ENCODE measurements at places on chromosomes 11 and 22.

DNA sequence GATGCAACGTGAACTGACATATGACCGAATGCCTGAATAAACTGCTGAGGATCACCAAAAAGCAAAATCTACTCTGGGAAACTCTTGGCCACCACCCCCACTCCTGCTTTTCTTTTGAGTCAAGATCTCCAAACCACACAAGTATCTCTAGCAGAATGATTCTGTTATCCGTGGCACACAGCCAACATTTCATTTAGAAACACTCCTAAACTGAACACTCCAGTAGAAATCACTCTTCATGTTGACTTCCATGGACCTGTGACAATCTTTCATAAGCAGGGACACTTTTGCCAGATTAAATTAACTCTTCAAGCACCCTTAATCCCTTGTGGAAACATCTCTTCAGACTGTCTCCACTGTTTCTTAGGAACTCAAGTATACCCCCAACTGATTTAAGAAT lies 44.4 kb downstream of the VSIG10L2 start:
- peak; percentile 32 for DNase-seq

DNA sequence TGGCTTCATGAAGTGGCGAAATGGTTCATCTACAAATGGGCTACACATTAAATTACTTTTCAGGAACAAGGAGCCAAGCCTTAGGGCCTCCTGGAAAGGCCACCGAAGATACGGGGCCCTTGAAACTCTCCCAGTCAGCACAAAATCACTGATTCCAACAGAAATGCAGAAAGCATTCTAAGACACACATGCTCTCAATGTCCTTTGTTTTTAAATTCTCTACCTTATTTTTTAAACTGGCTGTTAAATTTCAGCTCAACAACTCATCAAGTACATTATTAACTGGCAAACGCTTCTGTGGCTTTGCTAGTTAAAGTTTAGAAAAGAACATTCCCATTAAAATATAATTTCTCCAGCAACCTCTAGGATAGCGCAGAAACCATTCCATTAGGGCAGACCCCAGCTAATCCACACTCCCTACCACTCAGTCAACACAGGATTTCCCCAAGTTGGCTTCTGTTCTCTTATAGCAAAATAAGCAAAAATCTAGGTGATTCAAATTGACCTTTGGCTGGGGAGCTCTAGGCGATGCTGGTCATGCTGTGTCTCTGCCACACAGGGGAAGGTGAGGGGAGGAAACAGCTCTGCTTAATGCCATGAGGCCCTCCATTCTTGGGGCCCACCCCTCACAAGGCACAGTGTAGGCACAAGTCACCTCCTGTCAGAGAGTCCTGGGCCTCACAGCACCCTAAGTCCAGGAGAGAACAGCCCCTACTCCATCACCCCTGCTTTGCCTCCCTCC lies 47.1 kb downstream of the PLEKHA7 start:
- no peak for DNase-seq

DNA sequence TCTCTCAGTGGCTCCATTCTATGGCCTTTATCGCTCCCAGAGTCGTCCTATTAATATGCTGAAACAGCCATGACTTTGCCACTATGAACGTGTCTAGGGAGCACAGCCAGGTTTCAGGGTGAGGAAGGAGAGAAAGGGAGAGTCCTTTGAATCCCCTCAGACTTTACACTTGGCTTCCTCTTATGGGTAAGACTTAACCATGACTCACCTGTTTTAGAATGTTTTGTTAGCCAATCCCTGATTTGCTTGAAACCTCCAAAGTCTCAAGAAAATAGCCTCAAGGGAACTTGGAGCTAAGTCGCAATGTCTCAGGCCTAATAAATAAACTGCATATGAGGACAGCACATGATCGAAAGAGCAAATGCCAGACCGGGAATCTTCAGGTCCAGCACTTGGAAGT lies 131.2 kb upstream of the RCN1 start:
- DNase-seq = no peak

DNA sequence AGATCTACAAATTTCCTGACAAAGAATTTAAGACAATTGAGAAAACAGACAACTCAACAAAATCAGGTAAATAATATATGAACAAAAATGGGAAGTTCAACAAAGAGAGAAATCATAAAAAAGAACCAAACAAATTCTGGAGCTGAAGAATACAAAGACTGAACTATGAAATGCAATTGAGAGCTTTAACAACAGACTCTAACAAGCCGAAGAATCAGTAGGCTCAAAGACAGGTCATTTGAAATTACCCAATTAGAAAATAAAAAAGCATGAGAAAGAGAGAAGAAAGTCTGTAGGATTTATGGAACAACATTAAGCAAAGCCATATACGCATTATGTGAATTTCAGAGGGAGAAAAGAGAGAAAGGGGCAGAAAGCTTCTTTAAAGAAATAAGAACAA lies 72.8 kb downstream of the TBC1D22A start:
- DNase-seq = no peak

- no peak for DNase-seq
Observed at GRCh38 chr22:44532552-44532951, 34.5 kb upstream of the RTL6 start.

DNA sequence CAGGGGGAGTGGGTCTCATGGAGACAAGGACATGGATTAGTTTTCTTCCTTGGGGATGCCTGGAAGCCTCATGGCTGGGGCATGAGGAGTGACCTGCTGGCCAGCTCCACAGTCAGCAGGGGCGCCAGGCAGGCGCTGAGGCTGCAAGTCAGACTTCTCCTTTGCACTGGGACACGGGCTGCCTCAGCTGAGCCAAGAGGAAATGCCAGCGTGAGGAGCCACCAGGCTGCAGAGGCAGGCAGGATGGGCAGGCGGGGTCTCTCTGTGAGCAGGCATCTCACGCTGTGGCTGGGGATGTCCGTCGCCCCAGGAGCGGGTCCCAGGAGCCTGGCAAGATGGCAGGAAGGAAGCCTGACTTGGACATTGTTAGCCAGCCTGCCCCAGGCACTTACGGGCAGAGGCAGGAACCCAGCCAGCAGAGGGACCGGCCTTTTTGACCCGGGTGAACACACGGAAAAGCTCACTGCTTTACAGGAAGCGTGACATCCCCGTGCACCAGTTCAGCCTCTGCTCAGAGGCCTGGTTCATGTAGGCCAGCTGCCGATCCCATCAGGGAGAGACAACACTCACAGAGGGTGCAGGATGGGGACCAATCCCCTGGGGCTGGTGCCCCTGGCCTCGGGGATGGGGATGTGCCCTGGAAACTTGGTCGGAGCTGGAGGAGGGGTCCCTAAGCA lies 10.2 kb downstream of the GNB1L start:
- DNase-seq = peak; percentile 14

- no peak for DNase-seq
Observed at GRCh38 chr11:64053699-64054098, 18.0 kb downstream of the FLRT1 start.

GRCh38 chr11:1317432-1317831 lies 8.0 kb upstream of the TOLLIP start:
- no peak for DNase-seq

DNA sequence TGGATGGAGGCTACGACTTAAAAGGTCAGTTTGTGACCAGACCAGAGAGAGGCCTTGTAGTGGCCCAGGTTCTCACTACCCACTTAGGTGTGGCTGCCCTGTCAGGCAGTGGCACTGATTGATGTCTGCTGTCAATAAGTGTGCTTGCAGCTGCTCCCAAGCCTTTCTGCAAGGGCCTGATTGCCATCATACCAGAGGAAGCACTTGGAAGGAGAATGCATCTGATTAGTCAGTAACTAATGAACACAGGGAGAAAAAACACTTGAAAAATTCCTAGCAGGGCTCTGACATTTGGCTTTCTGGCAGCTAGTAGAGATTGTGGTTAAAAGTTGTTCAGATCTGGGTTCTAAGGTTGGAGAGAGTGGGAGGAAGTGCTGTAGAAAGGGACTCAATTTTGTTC lies 107.5 kb downstream of the NAV2 start:
- no peak for DNase-seq

DNA sequence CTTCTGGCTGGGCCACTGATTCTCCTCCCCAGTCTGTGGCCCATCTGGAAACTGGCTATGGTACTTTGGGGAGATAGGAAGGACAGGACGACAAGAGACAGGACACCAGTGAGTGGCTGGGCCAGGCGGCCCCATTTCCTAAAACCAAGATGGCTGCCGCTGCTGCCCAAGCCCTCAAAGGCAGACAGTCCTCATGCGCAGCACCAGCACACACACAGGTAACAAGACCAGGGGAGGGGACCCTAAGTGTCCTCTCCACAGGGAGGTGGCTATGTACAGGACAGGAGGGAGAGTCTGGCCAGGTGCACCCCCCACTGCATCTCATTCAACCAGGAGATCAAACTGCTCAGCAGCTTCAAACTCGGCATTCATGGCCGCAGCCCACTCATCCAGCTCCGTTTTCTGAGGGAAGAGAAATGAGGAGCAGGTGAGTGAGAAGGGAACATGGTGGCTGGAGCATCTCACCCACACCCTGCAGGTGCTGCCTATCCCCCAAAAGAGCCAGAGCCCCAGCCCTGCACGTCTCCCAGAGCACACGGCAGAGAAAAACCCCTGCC lies 5.0 kb downstream of the CDCA5 start:
- no peak for DNase-seq

- DNase-seq = no peak
Observed at GRCh38 chr11:65745049-65745448, 24.5 kb upstream of the RNASEH2C start.

- no peak for DNase-seq
Observed at GRCh38 chr11:72243173-72244059, 560 bp downstream of the PHOX2A start.

- peak; percentile 64 for DNase-seq
Observed at GRCh38 chr11:12087075-12088004, 23.1 kb upstream of the MICAL2 start.

DNA sequence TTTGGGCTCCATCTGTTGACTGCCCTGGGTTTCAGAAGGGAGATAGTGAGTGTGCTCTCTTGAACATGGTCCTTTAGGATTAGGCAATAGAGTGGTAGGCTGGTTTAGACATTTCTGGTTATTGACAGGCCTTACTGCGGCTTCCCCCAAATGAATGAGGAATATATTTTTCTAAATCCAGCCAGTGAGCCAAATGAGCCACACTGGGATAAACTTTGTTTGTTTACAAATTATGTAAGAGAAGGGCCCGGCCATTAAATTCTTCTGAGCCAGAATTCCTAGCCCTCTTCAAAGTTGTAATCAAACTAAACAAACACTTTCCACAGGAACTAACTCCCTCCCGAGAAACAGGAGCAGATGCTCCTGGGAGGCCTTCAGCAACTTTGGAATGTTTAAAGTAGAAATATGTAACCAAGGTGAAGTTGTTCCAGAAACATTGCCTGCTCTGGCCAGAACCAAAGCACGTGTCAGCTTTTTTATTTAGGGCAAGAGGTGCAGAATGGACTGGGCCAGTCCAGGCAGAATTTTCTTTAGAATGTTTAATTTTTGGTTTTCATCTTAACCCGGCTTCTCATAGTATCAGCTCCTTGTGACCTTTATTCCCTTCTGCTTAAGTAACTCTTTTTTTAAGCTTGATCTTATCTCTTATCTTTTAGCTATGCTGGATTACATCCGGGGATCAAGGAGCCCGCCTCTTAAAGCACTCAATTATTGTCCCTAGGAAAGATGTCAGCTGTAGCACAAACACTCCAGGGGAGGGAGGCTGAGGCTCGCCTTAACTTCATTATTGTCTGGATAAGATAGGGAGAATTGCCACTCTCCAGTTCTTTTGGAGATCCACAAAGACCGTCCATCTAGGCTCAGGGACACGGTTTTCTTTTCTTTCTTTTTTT lies 28.7 kb downstream of the ZNRF3 start:
- no peak for DNase-seq

- DNase-seq = peak; percentile 17
Observed at GRCh38 chr22:41256254-41257253, 15.8 kb upstream of the CHADL start.

DNA sequence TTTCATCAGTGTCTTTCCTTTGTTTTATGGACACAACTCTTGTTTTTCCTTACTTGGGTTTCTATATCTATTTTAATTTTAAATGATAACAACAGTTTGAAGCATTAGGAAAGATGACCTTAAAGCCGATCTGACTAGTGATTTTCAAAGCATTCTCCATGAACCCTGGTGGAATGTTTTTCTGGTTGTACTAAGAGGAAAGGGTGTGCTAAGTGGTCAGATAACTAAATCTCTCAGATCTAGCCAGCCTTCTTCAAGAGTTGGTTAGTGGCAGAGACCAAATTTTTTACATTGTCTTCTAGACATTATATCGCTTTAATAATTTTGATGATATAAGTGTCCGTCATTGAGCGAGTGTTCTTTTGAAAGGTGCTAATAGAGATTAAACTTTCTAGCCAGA lies 134.4 kb downstream of the METTL15 start:
- no peak for DNase-seq

DNA sequence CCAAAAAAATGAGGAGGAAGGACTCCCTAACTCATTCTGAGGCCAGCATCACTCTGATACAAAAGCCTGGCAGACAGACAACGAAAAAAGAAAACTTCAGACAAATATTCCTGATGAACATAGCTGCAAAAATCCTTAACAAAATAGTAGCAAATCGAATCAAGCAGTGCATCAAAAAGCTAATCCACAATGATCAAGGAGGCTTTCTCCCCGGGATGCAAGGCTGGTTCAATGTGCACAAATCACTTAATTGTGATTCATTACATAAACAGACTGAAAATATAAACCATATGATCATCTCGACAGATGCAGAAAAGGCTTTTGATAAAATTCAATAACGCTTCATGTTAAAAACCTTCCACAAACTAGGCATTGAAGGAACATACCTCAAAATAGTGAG lies 16.4 kb downstream of the MTMR2 start:
- DNase-seq = no peak

DNA sequence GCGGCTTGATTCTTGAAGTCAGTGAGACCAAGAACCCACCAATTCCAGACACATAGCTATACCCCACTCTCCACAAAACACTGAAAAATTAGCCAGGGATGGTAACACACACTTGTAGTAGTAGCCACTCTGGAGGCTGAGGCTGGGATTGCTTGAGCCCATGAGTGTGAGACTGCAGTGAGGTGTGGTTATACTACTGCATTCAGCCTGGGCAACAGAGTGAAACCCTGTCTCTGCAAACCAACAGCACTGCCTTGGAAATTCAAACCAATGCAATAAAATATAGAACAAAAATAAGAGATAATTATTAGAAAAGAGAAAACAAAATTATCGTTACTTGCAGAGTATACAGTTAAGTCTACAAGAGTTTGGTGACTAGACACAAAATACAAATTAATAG lies 20.2 kb upstream of the PRDM10 start:
- DNase-seq = no peak

DNA sequence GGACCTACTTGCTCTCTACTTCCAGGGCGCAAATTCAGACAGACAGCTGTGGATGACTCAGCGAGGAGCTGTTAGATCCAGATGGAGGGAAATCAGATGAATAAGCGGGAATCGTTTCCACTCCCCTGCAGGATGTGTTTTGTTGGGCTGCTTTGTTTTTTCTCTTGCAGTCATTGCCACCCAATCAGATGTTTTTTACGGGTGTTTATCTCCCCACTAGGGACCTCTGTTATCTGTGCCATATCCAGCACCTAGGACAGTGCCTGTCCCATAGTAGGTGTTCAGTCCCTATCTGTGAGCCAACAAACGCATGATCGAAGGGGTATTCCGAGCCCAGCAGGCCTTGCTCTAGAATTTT lies 51.1 kb upstream of the PARVG start:
- DNase-seq = no peak

All from AG09309 (cell line).